ENCODE measurements at places on chromosomes 7 and 10.

GRCh38 chr10:112000466-112000865 lies 183.1 kb downstream of the GPAM start:
- no peak for DNase-seq

DNA sequence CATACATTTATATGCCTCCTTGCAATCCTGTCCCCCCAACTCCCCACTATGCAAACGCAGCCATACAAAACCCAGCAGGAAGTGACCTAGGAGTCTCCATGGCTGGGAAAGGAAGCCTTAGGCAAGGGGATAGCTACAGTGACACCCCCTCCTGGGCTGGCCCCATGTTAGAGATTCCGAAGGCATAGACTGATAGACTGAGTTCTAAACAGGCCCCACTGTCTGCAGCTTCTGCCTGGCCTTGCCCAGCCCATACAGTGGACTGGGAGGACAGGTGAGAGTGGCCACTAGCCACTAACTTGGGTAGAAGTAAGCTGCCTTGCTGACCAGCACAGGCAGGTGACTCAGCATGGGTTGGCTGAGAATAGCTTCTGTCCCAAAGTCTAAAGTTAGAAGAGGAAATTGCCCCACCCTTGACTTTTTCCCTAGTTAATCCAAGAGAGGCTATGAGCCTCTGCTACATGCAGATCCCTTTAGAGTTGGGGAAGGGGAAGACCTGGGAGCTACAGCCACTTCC lies 106.3 kb downstream of the C10orf105 start:
- no peak for DNase-seq

- DNase-seq, result no peak
Measured at GRCh38 chr10:122029499-122030199, 40.7 kb downstream of the TACC2 start.

GRCh38 chr10:8700689-8701088 lies 646.2 kb downstream of the GATA3 start:
- no peak for DNase-seq

GRCh38 chr10:47057471-47057870 lies 146.2 kb downstream of the PTPN20 start:
- no peak for DNase-seq

DNA sequence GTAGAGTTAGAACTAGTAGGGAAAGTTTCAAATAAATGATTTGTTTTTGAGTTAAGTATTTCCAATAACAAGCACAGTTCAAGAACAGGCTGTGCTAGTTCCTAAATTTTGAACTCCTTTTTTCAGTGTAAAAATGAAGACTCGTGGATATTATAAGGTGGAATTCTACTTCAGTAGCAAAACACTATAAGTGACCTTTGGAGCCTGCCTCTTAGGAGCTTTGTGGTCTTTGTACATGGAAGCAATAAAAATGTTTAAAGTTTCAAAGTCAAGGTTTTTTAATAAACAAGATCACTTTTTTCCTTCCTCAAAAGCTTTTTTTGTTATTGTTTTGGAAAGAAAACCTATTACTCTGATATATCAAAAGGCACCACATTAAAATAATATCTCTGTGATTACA lies 292.4 kb upstream of the VWC2 start:
- no peak for DNase-seq

GRCh38 chr7:85000735-85001350 lies 186.0 kb downstream of the SEMA3D start:
- DNase-seq, result peak; percentile 49

GRCh38 chr10:29392376-29393021 lies 103.6 kb downstream of the LYZL1 start:
- peak; percentile 73 for DNase-seq

DNA sequence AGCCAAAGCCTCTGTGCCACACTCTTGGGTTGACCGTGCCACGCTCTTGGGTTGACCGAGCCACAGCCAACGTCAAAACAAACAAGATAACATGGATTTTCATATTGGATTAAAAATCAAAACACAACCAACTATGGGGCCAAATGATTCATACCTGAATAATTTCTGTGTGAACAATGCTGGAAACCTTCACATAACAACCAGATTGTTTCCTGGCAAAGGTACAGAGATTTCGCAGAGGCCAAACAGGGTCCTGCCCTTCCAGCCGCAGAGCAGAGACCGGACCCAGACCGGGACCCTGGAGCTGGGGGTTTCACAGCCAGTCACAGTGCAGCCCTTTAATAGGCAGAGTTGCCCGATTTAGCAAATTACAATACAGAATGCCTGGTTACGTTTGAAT lies 40.5 kb downstream of the ITIH5 start:
- no peak for DNase-seq

DNA sequence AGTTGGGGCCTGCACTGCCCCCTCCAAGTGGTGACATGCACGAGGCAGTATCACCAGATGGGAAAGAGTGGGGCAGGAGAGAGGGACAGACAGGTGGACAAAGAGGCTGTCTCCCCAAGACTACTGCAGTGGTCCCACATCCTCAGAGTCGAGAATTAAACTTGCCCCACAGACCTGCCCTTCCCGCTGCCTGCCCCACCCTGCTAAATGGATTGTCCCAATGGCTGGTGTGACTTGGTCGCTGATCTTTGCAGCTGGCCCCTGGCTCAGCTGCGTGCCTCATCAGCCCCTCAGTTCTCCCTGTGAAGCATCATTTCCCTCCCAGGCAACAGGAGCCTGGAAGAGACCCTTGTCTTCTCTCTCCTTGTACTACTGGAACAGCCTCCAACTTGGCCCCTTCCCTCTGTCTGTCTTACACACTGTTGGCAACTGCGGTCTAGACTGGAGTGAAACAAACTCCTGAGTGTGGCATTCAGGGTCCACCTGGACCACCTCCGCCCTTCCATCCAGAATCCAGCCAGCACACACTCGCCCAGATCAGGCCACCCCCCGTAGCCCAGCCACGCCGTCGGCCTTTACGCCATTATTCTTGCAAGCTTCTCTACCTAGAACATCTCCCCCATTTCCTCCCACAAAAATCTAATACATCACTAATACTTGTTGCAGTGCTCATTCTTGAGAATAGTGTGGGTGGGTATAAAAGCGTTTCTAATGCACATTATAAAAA lies 275.1 kb downstream of the CELF2 start:
- no peak for DNase-seq

Measured in NCI-H82 (cell line).